ENCODE measurements at places on chromosomes 2 and 18.
A peak's percentile ranks its signal among the peaks of the same experiment; 100 is the strongest.

- peak; percentile 36 for DNase-seq
Observed at GRCh38 chr2:88690591-88691338, 708 bp upstream of the RPIA start.

DNA sequence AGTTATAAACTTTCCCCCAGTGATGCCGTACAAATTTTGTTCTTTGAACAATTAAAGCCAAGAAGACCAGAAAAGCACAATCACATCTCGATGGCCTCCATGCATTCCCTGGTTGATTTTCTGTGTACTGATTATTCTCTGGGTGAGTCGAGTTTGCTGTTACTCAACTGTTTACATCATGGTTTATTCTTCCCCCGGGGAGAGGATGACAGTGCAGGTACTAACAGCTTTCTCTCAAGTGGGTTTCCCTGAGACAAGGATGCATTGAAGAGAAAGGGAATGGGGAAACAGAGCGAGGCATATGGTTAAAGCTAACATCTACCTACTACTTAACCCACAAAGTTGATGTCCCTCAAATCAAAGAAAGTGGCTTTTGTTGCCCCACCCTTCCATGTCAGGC, 410.8 kb upstream of the FANCL start:
- DNase-seq, result no peak

DNA sequence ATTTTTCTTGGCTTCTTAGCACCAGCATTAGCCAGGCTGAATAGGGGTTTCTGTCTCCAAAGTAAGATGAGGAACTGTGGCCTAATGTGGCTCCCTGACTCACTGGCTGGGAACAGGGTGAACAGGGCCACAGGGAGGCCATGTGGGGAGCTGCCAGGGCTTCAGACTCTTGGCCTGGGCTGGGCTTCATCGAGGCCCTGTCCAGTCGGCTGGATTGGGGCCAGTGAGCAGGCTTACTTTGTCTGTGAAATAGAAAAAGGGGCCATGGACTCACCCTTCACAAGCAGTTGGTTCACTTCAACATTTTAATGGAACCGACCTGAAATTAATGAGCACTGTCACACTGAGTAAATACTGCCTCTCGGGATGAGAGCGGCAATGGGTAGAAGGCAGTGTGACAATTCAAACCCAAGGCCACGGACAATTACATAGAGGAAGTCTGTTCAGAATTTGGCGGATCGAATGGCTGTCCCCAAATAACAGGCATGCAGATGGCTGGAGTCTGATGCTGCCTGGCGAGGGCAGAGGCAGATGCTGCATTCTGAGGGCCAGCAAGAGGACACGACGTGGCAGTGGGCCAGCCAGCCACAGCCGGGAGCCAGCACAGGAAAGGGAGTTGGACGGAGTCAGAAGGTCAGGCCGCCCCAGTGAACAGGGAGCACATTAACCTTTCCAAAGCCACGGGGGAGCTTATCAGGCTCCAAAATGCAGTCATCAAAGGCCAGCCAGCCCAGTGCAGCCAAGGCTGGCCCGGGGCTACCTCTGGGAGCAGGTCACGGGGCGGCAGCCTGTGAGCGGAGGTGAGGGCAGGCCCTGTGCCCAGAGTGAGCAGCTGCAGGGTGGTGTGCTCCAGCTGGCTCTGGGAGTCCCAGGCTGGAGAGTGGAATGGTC, 146.6 kb upstream of the REV1 start:
- no peak for DNase-seq

DNA sequence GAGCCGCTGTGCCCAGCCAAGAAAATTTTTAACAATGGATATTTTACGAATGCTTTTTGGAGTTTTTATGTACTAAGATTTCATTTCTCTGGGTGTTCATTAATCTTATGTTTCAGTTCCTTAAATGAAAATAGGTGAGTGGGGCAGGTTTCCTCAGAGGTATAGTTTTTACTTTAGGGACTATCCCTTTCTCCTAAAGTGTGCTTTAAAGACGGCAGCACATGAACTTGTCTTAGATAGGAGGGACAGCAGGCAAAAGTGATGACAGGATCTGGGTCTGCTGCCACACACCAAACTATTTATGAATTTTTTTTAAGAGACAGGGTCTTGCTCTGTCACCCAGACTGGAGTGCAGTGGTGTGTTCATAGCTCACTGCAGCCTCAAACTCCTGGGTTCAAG, 8.0 kb upstream of the REL start:
- DNase-seq, result peak; percentile 21
